ENCODE measurements at places on chromosomes 7 and 10. TPM values are rescaled to one million over a fixed set of nuclear protein-coding genes. Genes with fewer than 3 reads are reported as not detected.

GATA3 gene
- total RNA-seq = 6.4 TPM

LARP4B gene
- total RNA-seq = 34.3 TPM

STOX1 gene
- 0.45 TPM for total RNA-seq

LIPK gene
- not detected for total RNA-seq

CASD1 gene
- total RNA-seq = 6.5 TPM

CDC123 gene
- 122 TPM for total RNA-seq

CYP2C8 gene
- total RNA-seq = not detected

CAMK1D gene
- 6.7 TPM for total RNA-seq

EMX2 gene
- not detected for total RNA-seq

TMEM270 gene
- total RNA-seq = 0.22 TPM

SFTPA1 gene
- not detected for total RNA-seq

COL17A1 gene
- 2.8 TPM for total RNA-seq

FAM25C gene
- total RNA-seq = not detected

EBLN1 gene
- total RNA-seq = not detected

SPACDR gene
- 0.89 TPM for total RNA-seq

OR13A1 gene
- total RNA-seq = not detected

MDH2 gene
- total RNA-seq = 347 TPM

CYP3A4 gene
- total RNA-seq = not detected

LIPM gene
- total RNA-seq = not detected

PDE6C gene
- total RNA-seq = not detected

EPHA1 gene
- not detected for total RNA-seq

NDUFA5 gene
- 35.5 TPM for total RNA-seq

COL28A1 gene
- total RNA-seq = 0.98 TPM

VSIR gene
- total RNA-seq = 26.3 TPM

PRXL2A gene
- total RNA-seq = 39.0 TPM
